ENCODE measurements at places on chromosomes 4 and X. TPM values are rescaled to one million over a fixed set of nuclear protein-coding genes. Genes with fewer than 3 reads are reported as not detected.

The PRDX4 gene
- total RNA-seq, result 112 TPM

DNA sequence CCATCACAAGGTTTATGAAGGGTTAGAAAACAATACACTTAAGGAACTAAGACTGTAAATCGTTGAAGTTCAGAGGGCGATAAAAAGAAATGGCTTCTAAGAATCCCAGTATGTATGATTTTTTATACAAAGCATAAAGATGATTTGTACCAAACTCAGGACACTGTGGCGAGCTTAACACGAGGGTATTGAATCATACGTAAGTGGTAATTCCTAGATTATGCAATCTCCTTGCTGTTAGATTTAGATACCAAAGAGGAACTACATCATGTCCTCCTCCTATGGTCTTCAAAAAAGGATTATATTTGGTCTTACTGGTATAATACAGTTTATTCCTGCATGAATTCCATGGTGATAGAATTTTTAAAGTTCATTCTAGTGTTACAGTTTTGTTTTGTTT lies 23.9 kb downstream of the NFKB1 start:
- DNase-seq, result no peak
- H3K27me3 ChIP-seq, result no peaks in the 10 kb centered on the region
- no peaks in the 10 kb centered on the region for H3K36me3 ChIP-seq
- H3K27ac ChIP-seq, result no peak overlapping the region
- H3K4me3 ChIP-seq, result no peak overlapping the region

The RBM47 gene
- total RNA-seq, result 7.1 TPM

GRCh38 chr4:71604785-71605184 lies 179.1 kb downstream of the GC start:
- H3K36me3 ChIP-seq, result no peaks in the 10 kb centered on the region
- H3K27ac ChIP-seq, result no peak overlapping the region
- no peaks in the 10 kb centered on the region for H3K27me3 ChIP-seq

The EPHA5 gene
- total RNA-seq, result not detected

- no peaks in the 10 kb centered on the region for H3K36me3 ChIP-seq
- H3K4me1 ChIP-seq, result peaks cover 7% of the 10 kb centered on the region
- no peaks in the 10 kb centered on the region for H3K27me3 ChIP-seq
These were observed 83.5 kb downstream of the NPNT start for GRCh38 chr4:105978684-105979296.
